Fibroblast of skin of right biceps (primary cell): ENCODE measurements at places on chromosomes 5 and 9.

GRCh38 chr5:41921874-41922273 lies 3.2 kb upstream of the FBXO4 start:
- DNase-seq = peak; percentile 63

GRCh38 chr5:132464156-132464939 lies 26.2 kb downstream of the IRF1 start:
- DNase-seq = no peak

DNA sequence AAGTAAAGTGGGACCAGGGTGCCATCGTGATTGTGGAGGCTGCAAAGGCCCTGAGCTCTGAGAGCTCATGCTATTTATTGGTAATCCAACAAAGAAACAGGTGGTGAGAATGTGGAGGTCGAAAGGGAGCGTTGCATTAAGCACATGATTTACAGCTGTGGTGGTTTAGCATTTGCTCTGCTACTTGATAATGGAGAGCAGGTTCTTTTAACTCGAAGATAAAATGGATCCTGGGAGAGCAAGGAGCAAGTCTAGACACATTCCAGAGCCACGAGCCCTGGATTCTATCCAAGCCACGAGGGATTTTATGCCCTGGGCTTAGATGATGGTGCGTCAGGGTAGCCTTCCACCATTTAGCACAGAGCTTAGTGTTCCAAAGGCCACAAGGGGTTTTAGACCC lies 1710.1 kb upstream of the CDH9 start:
- peak; percentile 22 for DNase-seq

DNA sequence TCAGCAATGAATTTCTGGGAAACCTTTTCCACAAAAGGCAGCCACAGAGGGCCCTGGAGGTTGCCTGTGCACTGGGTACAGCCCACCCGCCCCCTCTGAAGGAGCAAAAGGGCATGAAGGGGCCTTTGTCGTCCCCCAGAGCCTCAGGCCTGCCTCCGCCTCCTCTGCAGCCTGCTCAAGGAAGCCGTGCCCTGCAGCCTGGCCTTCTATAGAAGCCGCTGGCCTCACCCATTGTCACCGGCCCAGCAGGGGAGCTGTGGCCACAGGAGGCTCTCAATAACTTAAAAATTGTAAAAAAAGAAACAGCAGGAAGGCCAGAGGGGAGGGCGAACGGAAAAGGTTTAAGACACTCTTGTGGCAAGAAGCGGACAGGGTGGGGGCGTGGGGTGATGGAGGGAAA lies 213.3 kb downstream of the IRX2 start:
- no peak for DNase-seq

DNA sequence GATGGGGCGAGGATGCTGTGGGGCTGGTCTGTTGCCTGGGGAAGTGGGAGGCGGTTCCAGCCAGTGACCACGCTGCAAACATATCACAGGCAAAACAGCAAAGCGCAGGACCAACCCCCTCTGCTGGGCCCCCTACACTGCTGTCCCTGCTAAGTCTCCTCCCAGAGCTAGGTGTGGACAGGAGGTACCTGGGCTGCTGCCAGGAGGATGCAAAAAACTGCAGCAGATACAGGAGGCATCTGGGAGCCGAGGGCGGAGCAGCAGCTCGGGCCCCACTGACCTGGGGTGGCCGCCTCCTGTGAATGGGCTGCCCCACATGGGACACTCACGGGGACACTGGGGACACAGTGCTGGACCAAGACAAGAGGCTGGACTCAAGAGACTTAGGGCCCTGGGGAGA lies 48.0 kb upstream of the PHYKPL start:
- no peak for DNase-seq

DNA sequence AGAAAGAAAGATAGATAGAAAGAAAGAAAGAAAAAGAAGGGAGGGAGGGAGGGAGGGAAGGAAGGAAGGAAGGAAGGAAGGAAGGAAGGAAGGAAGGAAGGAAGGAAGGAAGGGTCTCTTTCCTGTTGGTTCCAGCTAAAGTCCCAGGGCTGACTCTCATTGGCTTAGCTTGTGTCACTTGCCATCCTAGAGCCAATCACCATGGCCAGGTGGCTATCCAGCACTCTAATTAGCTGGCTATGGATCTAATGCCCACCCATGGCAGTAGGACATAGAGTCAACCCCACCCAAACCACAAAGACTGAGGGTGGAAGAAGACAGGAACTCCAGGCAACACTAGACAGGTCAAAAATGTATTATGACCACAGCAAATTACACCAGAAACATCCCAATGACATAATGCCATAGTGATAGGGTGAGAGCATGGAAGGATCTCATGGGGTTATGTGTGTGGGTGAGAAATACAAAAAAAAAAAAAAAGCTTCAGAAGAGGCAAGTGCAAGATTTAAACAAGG lies 10.8 kb upstream of the CPLX2 start:
- DNase-seq = no peak

- no peak for DNase-seq
These were observed 73.8 kb downstream of the MRPL36 start for GRCh38 chr5:1725641-1726468.

DNA sequence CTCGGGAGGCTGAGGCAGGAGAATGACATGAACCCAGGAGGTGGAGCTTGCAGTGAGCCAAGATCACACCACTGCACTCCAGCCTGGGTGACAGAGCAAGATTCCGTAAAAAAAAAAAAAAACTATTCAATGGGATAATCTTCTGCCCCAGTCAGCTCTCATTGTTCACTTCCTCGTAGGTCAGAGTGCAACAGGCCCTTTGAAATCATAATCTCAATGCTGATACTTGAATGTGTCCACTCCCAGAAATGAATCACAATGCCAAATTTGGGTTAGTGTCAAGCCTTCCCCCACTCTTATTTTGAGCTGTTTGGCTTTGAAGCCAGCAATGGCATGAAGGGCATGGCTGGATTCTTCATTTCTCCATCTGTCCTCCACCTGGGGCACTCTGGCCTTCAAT lies 610.3 kb upstream of the KLF4 start:
- no peak for DNase-seq

DNA sequence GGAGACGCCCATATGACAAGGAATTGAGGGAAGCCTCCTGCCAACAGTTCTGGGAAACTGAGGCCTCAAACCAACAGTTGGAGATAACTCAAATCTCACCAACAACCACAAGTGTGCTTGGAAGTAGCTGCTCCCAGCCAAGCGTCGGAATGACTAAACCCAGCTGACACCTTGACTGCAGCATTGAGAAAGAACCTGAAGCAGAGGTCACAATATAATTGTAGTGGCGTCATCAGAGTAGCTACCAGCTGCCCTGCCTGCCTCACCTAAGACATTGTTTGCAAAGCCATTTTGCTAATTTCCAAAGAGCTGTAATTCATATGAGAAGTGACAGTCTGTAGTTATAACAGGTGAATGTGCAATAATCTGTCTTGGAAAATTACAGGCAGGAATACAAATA lies 40.8 kb upstream of the ANKRD31 start:
- no peak for DNase-seq

DNA sequence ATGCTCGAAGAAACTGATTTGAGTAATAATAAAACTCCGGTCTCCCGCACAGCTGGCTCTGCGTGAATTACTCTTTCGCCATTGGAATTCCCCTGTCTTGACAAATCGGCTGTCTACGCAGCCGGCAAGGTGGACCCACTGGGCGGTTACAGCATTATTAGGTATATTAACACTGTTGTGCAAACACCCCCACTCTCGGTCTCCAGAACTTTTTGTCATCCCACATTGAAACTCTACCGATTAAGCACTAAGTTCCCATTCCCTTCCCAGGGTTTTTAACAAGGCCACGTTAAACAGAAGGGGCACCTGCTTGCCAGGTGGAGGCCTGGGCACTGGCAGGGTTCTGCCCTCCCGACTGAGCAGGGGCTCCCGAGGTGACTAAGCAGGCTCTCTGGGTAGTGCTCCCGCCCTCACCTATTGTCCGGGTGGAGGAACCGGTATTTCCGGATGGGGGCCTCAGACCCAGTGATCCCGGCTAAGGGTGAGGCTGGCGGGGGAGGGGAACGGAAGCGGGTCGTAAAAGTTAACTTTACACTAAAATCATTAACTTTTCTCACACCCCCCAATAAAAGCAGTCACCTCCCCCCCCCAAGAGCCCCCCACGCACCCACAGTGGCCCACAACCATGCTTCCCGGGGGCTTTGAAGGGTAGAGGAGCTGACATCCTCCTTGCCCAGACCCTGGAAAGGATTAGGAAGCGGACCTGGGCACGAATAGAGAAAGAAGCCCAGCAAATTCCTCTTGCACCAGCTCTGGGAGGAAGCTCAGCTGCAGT lies 53.5 kb upstream of the TJP2 start:
- no peak for DNase-seq

- DNase-seq = peak; percentile 86
These were observed 93.0 kb upstream of the NIPAL4 start for GRCh38 chr5:157366741-157367674.
